ENCODE measurements at places on chromosomes 12 and 14. TPM values are rescaled to one million over a fixed set of nuclear protein-coding genes. Genes with fewer than 3 reads are reported as not detected.

DNA sequence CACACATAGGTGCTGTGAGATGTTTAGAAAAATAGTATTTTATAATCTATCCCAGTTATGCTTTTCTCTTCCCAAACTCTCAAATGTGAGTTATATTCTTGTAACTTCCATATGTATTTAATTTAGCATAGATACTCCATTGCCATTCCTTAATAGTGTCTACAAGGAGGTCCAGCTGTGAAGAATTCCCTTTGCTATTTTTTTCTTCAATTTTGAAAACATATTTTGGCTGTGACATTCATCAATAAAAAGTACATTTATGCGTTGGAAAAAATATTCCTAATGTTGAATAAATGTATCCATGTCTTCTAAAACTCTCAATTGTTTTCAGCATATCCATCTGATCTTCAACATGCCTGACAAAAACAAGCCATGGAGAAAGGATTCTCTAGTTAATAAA lies 1402.0 kb upstream of the SEL1L start:
- no peak for DNase-seq

The TDRD9 gene
- not detected for total RNA-seq

The OR8S1 gene
- total RNA-seq: not detected

The BDKRB2 gene
- 0.87 TPM for total RNA-seq

GRCh38 chr14:70576891-70577290 lies 23.6 kb downstream of the MED6 start:
- no peak for DNase-seq
